HFFc6 (cell line): ENCODE measurements at places on chromosomes 2 and 18. TPM values are rescaled to one million over a fixed set of nuclear protein-coding genes. Genes with fewer than 3 reads are reported as not detected.

- no peak for DNase-seq
Observed at GRCh38 chr2:185441486-185442005, 297.1 kb upstream of the FSIP2 start.

DNA sequence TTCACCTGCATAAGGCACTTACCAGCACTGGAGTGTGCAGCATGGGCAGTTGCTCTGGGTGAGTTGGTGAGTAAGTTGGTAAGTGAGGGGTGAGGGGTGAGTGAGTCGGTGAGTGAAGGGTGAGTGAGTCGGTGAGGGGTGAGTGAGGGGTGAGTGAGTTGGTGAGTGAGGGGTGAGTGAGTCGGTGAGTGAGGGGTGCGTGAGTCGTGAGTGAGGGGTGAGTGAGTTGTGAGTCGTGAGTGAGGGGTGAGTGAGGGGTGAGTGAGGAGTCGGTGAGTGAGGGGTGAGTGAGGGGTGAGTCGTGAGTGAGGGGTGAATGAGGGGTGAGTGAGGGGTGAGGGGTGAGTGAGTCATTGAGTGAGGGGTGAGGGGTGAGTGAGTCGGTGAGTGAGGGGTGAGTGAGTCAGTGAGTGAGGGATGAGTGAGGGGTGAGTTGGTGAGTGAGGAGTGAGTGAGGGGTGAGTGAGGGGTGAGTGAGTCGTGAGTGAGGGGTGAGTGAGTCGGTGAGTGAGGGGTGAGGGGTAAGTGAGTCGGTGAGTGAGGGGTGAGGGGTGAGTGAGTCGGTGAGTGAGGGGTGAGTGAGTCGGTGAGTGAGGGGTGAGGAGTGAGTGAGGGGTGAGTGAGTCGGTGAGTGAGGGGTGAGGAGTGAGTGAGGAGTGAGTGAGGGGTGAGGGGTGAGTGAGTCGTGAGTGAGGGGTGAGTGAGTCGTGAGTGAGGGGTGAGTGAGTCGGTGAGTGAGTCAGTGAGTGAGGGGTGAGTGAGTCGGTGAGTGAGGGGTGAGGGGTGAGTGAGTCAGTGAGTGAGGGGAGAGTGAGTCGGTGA is 17.1 kb downstream of the THAP4 start:
- no peak for DNase-seq

DNA sequence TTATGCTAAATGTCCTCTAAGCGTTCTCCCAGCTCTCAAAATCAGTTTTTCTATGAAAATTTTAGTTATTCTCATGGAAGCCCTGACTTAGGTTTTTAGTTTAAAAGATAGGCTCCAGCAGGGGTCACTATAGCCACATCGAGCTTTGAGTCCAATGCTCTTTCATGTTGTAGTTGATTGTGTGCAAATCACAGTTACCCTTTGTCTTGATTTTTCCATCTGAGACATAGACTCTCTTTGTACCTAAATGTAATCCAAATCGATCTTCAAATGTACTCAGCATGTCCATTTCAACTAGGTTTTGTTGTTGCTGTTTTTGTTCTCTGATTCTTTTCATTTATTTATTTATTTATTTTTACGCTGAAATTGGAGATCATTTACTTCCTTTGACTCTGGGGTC is 26.4 kb upstream of the MSTN start:
- peak; percentile 65 for DNase-seq

CAPN14 gene
- 0.07 to 0.12 TPM (median 0.07 TPM) in 3 replicates for total RNA-seq

PLEK gene
- not detected in 3 replicates for total RNA-seq

TCF7L1 gene
- 3.0 and 9.6 TPM in 2 replicates for total RNA-seq

DNAJB2 gene
- 40.6 to 43.2 TPM (median 42.3 TPM) in 3 replicates for total RNA-seq
